NCI-H2081 treated with DMSO at 0.1 percent for 48 hours (cell line): ENCODE measurements at places on chromosomes 11 and 22.
A peak's percentile ranks its signal among the peaks of the same experiment; 100 is the strongest.

DNA sequence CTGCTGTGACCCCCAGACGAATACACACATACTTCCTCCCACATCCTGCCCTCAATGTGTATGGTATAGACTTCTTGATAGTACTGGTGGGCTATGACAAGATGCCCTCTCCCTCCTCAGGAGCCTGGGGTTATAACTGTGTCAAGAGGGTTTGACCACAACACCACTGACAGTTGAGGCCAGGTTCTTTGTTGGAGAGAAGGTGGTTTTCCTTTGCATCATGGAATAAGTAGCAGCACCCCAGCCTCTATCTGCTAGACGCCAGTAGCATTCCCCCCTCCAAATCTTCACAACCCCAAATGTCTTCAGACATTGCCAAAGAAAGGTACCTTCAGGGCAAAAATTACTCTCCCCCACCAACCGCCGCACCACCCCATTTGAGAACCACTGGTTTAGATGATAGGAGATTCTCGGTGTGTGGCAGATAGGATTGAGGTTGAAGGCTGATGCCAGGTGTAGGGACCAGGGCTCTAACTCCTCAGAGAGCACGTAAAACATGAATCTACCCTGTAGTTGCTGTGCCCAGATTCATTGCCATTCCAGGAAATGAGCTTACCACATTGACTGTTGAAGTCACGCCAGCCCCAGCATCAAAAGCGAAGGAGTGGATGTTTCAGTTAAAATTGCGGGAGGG is 5.5 kb upstream of the MYO18B start:
- no peak for DNase-seq

DNA sequence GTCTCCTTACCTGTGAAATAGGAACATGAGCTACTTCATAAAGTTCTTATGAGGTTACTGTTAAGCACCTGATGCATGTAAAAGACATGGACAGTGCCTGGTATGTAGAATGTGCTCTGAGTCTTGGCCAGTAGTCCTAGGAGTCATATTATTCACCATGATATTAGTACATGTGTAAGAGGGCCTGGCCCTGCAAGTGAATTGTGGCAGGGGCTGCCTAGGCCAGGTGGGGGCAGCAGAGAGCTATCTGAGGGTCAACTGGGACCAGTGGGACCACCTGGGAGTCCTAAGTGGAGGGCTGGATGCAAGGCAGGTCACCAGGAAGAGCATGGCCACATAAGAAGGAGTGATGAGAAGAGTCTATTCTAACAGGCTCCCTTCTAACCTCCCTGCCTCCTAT is 529.5 kb downstream of the SOX6 start:
- DNase-seq: no peak

- no peak for DNase-seq
These were observed 1484.9 kb downstream of the BRD1 start for GRCh38 chr22:48342732-48343131.

DNA sequence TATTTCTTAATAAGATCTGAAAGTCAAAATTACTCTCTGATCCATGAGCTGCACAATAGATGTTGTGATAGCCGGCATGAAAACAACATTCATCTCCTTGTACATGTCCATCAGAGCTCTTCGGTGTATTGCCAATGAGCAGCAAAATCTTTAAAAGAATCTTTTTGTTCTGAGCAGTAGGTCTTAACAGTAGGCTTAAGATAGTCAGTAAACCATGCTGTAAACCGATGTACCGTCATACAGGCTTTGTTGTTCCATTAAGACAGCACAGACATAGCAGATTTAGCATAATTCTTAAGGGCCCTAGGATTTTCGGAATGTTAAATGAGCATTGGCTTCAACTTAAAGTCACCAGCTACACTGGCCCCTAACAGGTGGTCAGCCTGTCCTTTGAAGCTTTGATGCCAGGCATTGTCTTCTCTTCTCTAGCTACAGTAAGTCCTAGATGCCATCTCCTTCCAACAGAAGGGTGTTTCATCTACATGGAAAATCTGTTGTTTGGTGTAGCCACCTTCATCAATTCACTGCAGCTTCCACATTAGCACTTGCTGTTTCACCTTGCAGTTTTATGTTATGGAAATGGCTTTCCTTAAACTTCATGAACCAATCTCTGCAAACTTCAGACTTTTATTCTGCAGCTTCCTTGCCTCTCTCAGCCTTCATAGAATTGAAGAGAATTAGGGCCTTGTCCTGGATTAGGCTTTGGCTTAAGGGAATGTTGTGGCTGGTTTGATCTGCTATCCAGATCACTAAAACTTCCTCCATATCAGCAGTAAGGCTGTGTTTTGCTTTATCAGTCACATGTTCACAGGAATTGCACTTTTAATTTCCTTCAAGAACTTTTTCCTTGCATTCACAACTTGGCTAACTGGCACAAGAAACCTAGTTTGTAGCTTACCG is 28.4 kb downstream of the RRP8 start:
- DNase-seq: no peak

GRCh38 chr11:18650353-18650752 is 16.2 kb upstream of the SPTY2D1 start:
- DNase-seq: no peak

DNA sequence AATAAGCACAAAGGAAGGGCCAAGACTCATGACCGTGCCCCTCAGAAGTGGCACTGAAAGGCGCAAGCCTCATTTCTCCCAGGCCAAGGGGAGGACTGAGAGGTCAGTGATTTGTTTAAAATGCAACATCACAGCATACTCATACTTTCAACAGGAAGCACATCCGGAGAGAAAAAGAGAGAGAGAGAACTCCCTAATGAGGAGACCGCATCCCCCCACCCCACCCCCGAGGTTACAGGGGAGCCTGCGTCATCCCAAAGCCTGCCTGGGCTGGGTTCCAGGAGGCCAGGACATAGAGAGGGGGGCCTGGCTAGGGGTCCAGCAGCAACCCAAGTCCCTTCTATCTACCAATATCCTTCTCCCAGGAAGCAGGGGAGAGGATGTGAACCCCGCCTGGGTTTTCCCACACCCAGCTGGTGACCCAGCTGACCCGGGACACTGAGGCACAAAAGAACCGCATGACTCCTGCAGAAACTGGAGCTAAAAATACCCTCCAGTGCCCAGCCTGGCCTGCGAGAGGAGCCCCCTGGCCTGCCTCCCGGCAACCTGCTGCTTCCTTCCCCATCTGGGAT is 3.8 kb downstream of the CSNK1E start:
- DNase-seq: no peak

DNA sequence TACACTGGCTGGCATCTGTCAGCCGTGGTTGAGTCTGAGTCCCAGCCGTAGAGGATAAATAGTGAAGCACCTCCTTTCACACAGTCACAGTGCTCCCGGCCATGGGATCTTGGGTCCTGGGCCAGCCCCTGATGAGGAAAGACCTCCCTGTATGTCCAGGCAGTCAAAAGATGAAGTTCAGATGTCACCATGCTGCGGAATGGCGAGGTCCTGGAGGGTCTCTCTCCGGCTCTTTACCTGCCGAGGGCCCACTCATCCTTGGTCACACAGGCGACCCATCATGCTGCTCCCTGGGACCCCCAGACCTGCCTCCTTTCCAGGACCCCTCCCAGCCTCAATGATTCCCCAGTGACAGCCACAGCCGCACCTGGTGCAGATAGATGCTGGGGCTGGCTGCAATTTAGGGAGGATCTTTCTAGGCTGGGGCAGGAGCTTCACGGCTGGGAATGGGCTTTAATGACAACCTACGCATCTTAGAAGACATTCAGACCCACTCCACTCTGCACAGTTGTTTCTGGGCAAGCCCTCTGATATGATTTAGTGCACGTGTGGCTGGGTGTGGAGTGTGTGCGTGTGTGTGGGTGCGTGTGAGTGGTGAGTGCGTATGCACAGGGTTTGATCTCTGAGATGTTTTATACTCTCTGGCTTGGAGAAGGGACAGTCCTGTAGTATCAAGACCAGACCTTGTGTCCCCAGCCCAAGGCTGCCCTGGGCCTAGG is 79.7 kb downstream of the FBLN1 start:
- DNase-seq: no peak

- DNase-seq: no peak
These were observed 12.0 kb upstream of the ZNF143 start for GRCh38 chr11:9448576-9449352.

- no peak for DNase-seq
These were observed 24.4 kb downstream of the GRAP2 start for GRCh38 chr22:39925273-39925672.

- no peak for DNase-seq
These were observed 69.3 kb downstream of the LRRC32 start for GRCh38 chr11:76601272-76601671.

DNA sequence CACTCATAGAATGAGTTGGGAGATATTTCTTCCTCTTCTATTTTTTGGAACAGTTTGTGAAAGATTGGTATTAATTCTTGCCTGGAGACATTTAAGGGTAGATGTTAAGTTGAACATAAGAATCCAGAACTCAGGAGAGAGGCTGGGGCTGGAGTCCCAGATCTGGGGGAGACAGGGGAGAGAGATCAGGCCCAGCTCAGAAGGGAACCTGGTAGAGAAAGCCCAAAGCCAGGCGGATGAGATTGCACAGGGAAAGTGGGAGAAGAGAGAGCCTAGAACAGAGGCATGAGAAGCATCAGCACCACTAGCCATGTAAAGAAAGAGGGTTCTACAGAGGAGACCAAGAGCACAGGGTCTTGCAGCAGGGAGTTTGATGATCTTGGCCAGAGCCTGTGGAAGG is 13.0 kb upstream of the GNAZ start:
- no peak for DNase-seq

- DNase-seq: no peak
These were observed 47.9 kb upstream of the TH start for GRCh38 chr11:2219318-2220017.

DNA sequence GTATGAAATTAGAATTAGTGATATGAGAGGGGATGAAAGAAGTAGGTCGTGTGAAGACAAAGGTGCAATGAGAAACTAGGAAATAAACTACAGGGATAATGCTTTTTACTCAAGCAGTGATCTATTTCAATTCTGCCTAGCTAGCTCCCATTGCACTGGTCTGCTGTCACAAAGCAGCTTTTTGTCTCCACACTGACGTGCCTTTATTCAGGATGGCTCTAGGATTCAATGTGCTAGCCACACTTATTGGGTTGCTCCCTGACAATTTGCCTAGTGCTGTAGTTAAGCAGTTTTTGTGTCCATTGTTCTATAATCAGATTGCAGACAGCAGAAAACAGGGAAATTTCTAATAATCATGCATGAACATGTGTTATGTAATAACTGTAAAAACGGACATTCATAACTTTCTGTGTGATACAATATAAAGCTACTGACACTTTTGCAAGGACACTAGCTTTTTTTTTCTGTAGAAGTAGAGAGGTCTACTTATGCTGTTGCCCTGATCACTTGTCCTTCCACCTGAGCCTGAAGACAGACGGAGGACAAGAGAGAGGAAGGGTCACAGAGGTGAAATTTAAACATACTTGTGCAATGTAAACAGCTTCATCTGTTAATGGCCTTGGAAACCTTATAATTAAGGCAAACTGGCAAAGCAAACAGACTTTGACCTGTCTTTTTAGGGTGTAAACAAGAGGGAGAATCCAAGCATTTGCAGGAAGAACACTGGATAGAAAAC is 269.6 kb downstream of the LRRC4C start:
- peak; percentile 36 for DNase-seq

DNA sequence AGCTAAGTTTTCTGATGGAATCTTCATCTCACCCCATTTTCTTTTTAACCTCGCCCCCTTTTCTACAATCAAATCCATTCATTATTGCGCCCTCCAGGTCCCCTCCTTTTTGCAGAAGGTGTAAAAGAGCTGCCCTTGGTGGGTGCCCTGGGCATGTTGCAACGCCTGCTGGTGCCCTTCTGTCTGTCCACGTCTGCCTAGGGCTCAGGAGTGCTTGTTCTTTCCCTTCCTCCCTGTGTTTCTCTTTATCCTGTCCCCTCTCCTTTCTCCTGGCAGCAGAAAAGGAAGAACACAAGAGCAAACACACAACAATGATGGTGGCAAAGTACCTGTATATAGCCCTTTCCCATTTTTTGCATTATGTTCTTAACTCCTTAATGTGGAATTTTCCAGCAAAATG is 6.2 kb upstream of the TLCD5 start:
- no peak for DNase-seq

DNA sequence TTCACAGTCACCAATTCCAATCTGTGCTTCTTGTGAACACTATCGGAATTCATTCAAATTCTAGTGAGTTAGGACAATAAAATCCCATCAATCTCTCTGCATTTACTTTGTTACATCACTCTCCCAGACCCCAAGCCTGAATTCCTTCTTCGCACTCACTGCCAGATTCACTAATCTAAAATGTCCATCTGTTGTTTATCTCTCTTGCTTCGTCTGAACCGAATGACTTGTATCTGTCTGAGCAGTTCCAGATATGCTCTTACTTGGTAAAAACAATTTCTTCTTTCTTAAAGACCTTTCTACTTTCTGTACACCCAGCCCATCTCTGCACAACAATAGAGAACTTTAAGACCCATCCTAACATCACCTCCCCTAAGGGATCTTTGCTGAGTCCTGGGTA is 7.0 kb downstream of the MMP10 start:
- DNase-seq: no peak

DNA sequence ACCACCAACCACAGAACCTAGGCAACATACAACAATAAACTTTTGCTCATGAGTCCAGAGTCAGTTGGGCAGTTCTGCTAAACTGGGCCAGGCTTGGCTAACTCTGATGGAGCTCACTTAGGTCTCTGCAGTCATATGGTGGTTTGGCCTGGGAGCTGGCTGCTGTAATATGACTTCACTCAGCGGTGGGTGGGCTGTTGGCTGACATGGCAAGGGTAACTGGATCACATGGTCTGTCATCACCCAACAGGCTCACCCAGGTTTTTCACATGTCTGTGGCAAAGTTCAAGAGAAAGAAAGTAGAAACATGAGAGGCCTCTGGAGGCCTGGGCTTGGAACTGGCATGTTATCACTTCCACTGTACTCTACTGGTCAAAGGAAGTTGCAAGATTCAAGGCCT is 43.2 kb upstream of the CLMP start:
- no peak for DNase-seq

DNA sequence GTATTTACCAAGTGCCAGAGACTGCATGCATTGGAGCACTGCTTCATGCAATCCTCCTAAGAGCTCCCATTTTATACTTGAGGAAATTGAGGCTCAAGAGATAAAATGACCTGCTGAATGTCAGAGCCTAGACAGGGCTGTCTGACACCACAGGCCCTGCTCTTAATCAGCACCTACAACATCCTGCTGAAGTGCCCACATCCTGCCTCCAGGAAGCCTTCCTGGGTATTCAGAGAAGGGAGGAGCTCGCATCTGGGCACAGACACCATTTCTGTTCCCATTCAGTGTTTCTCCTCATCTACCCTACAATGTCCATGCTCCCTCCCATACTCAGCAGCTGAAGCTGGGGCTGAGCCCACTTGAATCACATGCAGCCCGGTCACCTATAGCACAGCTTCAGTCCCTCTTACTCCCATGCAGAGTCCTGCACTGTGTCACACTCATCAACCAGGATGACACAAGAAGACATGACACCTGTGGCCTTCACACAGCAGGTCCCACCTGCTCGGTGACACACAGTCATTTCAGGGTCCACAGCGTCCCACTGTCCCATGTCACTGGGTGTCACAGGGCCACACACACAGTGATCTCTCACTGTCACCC is 53.1 kb downstream of the PDE2A start:
- DNase-seq: no peak

GRCh38 chr11:101466352-101466751 is 117.5 kb downstream of the TRPC6 start:
- DNase-seq: no peak

GRCh38 chr11:117456027-117456720 is 128.5 kb downstream of the CEP164 start:
- DNase-seq: no peak
